KBM-7 (cell line): ENCODE measurements at places on chromosomes 11 and 22.

GRCh38 chr11:63660972-63661371 is 10.2 kb downstream of the ATL3 start:
- no peak for DNase-seq

DNA sequence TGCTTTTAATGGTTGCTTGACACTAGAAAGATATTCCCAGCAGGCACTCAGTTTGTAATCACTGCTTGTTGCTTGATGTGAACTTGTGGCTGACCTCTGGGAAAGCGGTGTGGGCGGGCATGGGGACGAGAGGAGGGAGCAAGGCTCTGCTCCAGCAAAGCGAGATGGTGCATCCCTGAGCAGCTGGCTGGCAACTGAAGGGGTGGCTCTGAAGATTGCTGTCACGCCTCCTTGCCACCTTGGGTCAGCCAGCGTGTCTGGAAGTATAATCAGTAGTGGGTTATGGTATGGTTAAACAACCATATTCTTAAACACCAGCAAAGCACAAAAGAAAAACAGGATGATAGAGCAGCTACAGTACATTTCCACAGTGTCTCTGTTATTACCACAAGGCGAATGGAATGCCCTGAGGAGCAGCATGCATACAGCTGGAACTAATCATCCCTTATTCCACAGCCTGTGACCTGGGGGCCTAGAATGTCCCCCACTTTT is 124.5 kb downstream of the TRIM44 start:
- DNase-seq = no peak

DNA sequence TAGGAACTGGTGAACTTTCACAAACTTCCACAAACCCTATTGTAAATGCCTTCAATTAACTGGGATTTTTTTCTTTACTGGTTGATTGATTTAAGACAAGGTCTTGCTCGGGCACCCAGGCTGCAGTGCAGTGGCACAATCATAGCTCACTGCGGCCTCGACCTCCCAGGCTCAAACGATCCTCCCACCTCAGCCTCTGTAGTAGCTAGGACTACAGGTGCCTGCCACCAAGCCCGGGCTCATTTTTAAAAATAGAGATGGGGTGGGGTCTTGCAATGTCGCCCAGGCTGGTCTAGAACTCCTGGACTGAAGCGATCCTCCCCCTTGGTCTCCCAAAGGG is 35.7 kb upstream of the POLA2 start:
- DNase-seq = no peak

DNA sequence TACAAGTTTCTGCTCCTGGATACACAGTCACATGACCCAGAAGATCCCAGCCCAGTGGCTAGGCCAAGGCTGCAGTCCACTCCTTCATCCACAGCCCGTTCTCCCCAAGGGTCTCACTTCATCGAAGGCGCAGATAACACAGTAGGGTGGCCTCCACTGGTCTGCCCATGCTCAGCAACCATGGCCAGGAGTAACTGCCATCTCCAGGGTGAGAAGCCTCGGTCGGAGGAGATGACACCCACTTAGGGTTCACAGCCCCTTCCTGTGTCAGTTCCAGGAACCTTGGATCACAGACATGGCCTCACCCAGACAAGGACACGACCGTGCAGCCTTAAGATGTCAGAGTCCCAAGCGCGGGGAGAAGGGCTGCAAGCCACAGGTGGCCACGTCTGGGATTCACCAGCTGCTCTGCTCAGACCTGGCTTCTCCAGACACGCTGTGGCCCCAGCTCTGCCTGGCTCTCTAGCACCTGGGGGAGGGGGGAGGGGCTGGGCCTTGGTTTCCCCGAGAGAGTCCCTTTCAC is 2.6 kb downstream of the BET1L start:
- no peak for DNase-seq
